ENCODE measurements at places on chromosomes 3 and 15. TPM values are rescaled to one million over a fixed set of nuclear protein-coding genes. Genes with fewer than 3 reads are reported as not detected.

DNA sequence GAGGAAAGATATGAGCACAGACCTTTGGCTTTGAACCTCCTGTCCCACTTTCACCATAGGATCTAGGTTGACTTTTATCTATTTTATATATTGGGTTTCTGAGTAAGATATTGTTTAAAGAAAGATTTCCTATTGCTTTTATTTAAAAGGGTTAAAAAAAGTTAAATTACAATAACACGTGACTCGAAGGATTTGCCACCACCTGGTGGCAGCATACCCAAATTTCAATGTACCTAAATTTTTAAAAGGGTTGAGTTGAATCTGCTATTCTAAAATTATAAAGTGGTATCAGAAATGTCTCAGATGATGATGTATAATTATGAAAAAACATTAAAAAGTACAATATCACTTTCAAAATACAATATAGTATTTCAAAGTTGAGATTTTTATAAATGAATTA, 368.4 kb downstream of the MECOM start:
- no peak for DNase-seq

DNA sequence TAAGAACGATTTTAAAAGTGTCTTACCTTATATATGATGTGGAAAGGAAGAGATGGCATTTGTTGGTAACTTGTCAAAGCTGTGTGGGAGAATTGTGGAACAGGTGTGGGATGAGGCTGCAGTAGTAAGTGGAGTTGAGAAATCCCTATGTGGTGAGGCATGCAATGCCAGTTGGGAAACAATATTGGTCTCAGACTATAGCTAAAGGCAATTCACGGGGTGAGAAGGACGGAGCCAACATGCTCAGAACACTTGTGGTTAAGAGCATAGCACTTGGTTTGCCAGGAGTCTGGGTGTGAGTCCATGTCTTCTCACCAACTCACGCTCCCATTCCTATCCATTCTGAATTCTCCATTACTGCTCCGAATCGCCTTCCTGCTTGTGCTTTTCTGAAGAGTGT, 615.6 kb upstream of the ADAMTS9 start:
- DNase-seq: no peak

DNA sequence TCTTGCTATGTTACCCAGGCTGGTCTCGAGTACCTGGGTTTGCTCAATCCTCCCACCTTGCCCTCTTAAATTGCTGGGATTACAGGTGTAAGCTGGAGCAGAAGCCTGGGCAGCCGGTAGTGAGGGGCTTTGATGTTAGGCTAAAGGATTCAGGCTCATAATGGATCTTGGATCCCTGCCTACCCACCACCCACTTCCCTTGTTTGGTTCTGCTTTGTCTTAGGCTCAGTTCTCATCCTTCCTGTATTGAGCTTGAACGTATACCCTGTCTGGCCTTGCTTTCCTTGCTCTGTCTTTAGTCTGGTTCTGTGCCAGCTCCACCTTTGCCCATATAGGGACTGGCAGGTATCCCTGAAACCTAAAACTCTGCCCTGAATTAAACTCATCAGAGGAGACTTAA, 1.7 kb downstream of the PPCDC start:
- DNase-seq: no peak

The CHMP2B gene
- 25.5 TPM for total RNA-seq

The TJP1 gene
- 88.0 TPM for total RNA-seq

The HGD gene
- 1.1 TPM for total RNA-seq

The TEX55 gene
- total RNA-seq: not detected
